ENCODE measurements at places on chromosomes 1 and 21.

DNA sequence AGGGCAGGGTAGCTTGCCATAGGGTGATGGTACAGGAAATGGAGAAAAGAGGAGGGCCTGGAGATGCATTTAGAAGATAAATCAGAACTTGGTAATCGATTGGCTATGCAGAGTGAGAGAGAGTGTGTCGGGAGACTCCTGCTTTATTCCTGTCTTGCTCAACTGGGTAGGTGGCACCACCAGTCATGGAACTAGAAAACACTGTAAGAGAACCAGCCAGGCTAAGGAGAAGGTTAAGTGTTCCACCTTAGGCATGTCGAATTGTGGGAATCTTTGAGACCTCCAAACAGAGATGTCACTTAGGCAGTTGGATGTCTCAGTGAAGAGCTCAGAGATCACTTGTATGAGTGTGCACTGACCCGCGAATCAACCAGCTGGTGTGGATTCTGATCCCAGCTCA is 28.7 kb upstream of the RD3 start:
- DNase-seq, result no peak

DNA sequence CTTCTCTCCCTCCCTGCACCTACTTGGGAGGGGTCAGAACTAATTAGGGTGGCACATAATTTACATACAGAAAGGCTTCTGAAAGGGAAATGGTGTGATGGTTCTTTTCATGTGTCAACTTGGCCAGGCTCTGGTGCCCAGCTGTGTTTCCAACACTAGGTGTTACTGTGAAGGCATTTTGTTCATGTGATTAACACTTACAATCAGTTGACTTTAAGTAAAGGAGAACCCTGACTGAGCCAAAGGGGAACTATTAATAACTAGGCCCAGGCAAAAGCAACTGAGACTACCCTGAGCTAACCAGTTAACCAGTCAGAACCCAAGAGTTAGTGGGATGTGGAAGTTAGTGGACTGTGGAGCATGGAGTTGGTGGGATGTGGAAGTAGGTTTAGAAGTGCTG is 114.9 kb downstream of the SEC16B start:
- no peak for DNase-seq

DNA sequence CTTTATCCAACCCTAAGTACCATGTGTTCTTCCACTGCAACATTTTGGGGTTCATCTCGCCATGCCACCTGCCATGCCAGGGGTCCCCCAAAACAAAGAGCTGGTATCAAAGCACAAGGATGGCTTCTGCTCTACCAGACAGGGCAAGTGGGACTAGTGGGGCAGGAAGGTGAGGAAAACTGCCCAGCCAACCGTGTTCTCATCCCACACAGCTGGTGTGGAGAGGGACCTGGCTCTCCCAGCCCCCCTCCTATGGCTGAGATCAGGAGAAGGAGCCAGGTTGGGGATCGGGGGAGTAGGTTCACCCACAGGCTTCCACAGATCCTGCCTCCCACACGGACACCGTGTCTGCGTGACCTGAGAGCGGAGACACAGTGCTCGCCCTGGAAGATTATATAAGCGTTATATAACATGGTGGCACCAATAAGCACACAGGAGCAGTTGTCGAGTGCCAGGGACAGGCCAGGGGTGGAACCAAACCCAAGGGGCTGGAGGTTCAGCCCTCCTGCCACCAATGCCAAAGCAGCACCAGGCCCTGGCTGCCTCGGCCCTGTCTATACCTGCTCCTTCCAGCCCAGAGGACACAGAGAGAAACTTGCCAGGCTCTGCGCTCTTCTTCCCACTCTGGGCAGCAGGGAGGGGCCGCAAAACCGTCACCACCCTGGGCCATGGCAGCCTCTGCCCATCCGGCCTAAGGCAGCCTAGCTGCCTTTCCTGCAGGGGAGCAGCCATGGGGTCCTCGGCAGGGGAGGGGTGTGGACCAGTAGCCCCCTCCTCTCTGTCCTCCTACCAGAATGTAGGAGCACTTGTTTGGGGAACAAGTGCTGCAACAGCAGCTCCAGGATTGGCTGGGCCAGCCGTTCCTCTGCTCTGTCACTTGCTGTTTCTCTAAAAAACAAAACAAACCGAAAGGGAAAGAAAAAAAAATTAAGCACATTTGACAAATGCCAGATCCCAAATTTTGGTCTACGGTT is 43.5 kb downstream of the CD34 start:
- no peak for DNase-seq

GRCh38 chr1:202276920-202277319 is 64.8 kb downstream of the UBE2T start:
- DNase-seq, result no peak

DNA sequence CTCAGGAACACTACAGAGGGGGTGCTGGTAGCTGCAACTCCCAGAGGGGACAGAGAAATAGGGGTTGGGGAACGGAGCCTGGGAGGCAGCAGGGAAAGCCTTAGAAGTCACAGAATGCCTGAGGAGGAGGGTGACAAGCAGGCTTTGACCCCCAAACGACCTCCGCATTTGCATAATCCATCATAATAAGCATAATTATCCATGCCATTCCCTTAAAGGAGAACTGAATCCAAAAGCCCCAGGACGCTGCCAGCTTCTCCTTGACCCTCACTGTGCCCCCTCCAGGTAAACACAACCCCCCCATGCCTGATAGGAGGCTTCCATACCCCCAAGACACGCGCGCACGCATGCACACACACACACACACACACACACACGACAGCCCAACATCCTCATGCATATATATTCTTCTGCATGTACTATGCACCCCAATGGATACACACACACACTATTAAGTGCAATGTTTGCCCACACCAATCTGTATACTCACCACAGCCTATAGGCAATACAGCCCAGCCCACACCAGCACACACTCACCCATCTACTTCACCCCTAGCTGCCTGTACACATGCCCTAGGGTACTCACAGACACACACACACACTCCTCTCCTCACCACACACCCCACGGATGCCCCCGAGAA is 27.8 kb downstream of the SDC3 start:
- DNase-seq, result no peak

DNA sequence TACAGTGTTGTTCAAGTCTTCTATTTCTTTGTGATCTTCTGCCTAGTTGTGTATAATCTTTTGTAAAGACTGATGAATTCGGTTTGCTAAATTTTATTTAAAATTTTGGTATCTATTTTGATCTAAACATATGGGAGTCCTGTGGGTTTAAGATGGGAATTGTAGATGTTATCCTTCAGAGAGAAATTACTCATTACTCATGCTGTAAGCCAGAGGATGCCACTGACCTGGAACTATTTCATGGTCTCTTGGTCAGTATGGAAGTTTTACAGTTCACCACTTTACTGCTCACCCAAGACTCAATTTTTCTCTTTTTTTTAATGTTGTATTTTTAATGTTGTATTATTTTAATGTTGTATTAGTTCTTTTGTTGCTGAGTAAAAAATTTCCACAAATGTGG is 138.6 kb upstream of the B3GALT2 start:
- no peak for DNase-seq

DNA sequence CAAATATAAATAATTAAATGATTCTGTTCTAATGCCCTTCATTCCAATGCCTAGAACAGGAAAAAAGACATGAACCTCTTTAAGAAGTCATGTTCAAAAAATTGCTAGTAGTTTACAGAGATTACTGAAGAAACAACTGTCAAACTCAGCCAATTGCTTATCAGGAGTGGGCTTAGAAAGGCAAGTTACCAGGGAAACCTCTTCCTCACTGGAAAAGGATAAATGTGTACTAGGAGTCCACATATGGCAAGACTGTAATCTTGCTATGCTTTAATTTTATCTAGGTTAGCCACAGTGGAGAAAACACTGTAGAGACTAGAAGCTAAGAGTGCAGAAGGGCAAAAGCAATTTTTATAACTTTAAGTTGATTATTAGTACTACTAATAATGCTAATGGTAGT is 42.1 kb upstream of the DEPDC1 start:
- no peak for DNase-seq

DNA sequence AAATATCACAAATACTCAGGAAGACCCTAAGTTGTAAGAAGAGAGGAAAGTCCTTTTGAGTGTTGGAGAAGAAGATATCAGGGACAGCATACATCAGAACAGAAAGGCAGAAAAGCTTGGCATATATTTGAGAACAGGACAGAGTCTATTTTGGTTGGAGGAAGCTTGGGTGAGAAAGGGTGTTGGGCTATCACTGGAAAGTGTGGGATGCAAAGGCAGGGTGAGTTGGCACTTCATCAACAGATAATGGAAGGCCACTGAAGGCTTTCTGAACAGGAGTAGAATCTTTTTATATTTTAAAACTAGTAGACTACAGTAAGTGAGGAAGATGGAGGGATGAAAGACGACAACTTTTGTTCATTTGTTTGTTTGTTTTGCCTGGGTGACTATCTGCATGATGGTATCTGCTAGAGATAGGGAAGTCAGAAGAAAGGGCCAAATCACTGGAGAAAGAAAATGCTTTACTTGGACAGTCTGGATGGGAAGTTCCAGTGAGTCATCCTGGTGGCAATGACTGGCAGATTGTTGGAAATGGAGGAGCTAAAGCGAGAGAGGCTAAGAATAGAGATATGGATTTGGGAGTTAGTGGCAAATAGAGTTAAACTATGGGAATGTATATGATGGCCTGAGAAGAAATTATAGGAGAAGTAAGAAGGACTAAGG is 33.7 kb upstream of the KCNA2 start:
- no peak for DNase-seq

GRCh38 chr1:232176222-232176621 is 453.7 kb downstream of the SIPA1L2 start:
- DNase-seq, result no peak

- no peak for DNase-seq
These were observed 113.4 kb downstream of the MAB21L3 start for GRCh38 chr1:116224561-116224960.

- no peak for DNase-seq
These were observed 12.6 kb upstream of the CHI3L2 start for GRCh38 chr1:111214884-111215283.

DNA sequence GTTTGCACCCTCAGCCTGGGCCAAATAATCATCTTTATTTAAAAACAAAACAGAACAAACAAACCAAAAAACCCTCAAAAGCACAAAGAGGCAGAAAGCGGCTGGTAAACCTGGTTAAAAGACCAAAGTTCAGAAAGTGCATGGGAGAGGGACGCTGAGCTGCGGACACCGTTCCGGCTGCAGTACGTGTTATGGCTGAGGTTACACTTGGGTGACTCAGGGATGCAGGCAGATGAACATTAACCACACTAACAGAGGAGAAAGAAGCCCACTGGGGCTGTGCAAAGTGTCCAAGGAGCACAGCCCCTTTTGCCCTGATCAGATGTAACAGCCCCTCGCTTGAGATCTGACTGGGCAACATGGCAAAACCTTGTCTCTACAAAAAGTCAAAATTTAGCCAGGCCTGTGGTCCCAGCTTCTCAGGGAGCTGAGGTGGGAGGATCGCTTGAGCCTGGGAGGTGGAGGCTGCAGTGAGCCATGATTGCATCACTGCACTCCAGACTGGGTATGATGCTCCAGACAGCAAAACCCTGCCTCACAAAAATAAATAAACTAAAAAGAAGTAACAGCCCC is 28.3 kb downstream of the GPR157 start:
- no peak for DNase-seq

- no peak for DNase-seq
These were observed 15.9 kb upstream of the PLEKHM2 start for GRCh38 chr1:15668089-15668754.

DNA sequence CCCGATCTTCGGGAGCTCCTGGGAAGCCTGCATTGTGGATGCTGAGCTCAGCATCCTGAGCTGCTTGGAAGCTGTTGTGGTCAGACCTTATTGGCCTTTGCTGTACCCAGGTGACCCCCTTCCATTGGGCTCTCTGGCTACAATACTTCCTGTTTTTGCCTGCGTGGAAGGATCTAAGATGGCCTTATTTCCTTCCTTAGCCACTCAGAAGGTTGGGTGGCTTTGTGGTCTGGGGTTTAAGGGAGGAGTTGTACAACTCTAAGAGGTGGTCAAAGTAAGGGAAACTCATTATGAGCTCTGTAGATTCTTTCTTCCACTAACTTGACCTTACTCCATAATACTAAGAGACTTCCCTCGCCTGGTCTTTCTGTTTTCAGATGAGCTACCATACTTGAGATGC is 17.7 kb downstream of the PFKFB2 start:
- DNase-seq, result no peak

DNA sequence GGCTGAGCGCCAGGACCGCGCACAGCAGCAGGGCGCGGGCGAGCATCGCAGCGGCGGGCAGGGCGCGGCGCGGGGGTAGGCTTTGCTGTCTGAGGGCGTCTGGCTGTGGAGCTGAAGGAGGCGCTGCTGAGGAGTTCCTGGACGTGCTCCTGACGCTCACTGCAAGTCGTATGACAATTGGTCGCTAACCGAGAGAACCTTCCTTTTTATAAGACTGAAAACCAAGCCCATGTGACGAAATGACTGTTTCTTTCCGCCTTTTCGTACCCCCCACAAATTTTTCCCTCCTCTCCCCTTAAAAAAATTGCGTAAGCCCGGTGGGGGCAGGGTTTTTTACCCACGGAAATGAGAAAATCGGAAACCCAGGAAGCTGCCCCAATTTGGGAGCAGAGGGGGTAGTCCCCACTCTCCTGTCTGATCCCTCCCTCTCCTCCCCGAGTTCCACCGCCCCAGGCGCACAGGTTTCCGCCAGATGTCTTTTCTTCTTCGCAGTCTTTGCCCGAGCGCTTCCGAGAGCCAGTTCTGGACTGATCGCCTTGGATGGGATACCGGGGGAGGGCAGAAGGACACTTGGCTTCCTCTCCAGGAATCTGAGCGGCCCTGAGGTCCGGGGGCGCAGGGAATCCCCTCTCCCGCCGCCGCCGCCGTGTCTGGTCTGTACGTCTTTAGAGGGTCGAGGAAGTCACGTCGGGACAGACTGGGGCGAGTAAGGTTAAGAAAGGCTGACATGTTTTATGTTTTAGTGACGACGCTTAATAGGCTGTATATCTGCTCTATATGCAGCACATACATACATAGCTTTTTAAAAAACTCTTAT is at the start of gene PTGS2:
PTGS2 (minus strand) TSS at position 179 of the 817 bp plus-strand sequence; CDS start at position 46, 133 bp downstream.
- no peak for DNase-seq

- DNase-seq, result no peak
These were observed 134.5 kb downstream of the PTPN14 start for GRCh38 chr1:214416858-214417257.

- no peak for DNase-seq
These were observed 4.3 kb upstream of the SLC35D1 start for GRCh38 chr1:67058242-67058641.

DNA sequence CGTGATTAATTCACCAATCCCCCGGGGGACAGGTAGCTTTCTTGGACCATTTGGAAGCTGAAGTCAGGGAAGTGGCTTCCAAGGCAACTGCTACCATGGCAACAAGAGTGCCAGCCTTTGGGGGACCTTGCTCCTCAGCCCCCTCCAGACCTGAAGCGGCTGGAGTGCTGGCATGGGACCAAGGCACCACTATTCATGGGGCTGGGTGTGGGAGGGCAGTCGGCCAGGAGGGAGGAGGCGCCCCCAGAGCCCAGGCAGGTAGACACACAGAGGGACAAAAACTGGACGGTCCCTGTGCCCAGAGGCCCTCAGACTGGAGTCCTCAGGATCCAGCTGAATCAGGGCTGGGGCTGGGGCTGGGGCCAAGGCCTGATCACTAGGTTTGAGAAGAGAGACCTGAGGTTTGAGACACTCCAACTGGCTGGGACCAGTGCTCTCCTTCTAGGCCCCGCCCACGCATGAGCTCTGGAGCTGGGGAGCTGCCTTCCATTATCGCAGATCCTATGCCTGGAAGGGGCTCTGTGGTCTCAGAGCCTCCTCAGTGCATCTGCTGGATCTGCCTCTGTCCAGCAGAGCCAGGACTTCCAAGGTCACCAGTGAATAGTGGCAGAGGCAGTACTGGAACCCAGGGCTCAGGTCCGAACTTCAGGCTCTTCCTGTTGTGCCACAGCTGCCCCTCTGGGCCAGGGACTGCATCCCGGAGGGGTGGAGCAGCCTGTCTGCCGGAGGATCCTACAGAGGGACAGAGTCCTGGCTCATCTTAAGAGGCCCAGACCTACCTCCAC is 3.3 kb upstream of the KNCN start:
- DNase-seq, result no peak

- DNase-seq, result no peak
These were observed 45.4 kb upstream of the TNFRSF1B start for GRCh38 chr1:12121212-12122003.

All from activated CD8-positive, alpha-beta memory T cell treated with anti-CD3 and anti-CD28 coated beads for 1 hour (primary cell).